ENCODE measurements at places on chromosomes 7 and 10. TPM values are rescaled to one million over a fixed set of nuclear protein-coding genes. Genes with fewer than 3 reads are reported as not detected.
A peak's percentile ranks its signal among the peaks of the same experiment; 100 is the strongest.

DNA sequence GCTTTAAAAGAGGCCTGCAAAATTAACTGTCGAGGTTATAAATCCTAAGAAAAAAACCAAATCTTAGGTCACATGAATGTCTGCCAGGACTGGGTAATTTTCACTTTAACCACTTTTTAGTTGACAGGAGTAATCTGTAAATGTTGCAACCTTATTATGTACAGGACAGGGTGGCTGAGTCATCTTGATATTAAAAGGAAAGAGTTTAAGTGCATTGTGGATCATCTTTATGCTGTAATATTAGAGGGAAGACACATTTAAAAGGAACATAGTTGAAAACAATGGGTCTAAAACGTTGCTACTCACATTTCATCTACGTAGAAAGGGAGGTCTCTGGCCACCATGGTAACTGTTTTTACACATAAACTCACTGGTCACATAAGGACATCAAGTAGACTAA, 115.5 kb downstream of the LSMEM1 start:
- no peak for DNase-seq

GRCh38 chr10:130499541-130499940, 363.4 kb downstream of the GLRX3 start:
- DNase-seq: no peak

GRCh38 chr10:8588135-8588534, 533.6 kb downstream of the GATA3 start:
- no peak for DNase-seq

DNA sequence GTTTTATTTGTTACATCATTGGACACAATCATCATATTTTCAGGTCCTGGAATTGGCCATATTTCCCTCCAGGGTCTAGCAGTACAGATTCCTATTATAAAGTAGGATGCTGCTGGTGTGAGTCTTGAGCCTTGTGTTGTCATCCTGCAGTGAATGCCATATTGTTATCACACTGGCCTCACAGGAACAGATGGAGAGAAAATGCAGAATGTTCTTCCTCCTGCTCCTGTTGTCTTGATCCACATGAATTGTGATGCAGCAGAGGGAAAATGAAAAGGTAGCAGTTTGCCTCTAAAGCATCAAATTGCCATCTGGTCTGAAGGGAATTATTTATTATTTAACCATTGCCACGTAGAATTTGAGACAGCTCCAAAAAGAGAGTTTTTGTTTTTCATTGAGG, 248.6 kb downstream of the GPAM start:
- DNase-seq: no peak

- DNase-seq: no peak
Observed at GRCh38 chr7:69467826-69468225, 130.4 kb upstream of the AUTS2 start.

- DNase-seq: peak; percentile 67
Observed at GRCh38 chr7:134605978-134606923, 40.4 kb upstream of the BPGM start.

DNA sequence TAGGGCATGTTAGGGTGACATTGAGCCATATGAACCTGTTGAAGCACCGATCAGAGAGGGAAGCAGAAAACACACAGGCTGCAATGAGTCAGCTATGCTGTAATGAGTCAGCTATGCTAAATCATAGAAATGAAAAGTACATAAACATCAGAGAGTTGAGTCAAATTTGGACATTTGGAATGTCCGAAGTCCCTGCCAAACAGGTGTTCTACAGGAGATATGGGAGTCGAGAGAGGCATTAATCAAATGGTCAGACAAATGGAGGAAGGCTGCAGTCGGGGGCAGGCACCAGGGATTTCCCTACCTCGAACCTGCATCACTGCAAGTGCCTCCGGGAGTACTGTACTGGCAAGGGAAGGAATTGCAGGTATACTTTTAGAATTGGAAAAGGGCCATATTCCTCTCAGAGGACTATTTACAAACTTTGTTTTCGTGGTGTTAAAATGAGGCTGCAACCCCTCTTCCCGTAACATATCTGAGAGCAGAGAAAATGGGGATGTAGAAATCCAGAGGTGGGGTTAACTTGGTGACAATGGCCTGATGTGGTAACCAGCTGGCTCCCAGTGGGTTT, 8.8 kb upstream of the ZC3HAV1 start:
- no peak for DNase-seq

DNA sequence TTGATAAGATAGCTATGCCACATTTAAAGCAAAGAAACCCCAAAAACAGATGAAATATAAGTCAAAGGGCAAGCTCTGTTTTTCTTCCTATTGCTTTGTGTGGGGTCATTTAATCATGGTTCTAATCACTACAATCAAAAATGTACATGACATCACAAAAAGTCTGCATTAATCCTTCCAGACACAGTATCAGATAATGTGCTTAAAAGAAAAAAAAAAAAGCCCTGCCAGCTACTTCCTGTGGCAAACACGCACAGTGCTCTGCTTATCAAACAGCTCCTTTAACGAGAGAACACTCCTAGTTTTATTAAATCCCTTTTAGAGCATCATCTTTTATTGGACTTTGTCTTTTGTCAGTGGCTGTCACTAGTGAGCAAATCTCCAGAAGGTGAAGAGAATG, 1005.8 kb downstream of the GATA3 start:
- no peak for DNase-seq

GRCh38 chr10:44759122-44759521, 152.0 kb upstream of the TMEM72 start:
- no peak for DNase-seq

- no peak for DNase-seq
Observed at GRCh38 chr7:88700725-88701124, 58.8 kb upstream of the ZNF804B start.

GRCh38 chr7:24406053-24406788, 122.2 kb downstream of the NPY start:
- DNase-seq: no peak

GRCh38 chr10:126001576-126001975, 105.2 kb downstream of the FANK1 start:
- no peak for DNase-seq

DNA sequence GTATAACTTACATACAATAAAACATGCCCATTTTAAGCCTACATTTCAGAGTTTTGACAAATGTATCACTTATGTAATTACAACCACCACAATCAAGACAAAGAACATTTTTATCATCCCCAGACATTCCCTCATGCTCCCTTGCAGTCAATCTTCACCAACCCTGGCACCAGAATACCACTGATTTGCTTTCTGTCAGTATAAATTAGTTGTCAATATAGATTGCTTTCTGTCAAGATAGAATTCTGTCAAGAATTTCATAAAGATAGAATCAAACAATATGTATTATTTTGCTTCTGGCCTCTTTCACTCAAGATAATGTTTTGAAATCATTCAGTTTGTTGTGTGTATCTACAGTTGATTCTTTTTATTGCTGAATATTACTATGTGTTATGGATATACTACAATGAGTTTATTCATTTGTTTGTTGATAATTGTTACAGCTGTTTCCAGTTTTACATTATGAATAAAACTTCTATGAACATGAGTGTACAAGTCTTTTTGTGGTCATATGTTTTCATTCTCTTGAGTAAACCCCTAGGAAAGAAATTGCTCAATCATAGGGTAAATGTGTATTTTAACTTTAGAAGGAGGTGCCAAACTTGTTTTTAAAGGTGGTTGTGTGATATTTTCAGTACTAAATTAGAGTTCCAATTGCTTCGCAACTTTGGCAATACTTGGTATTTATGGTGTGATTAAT, 56.9 kb downstream of the IFIT5 start:
- no peak for DNase-seq

- DNase-seq: no peak
Observed at GRCh38 chr7:151851145-151851751, 25.7 kb downstream of the PRKAG2 start.

DNA sequence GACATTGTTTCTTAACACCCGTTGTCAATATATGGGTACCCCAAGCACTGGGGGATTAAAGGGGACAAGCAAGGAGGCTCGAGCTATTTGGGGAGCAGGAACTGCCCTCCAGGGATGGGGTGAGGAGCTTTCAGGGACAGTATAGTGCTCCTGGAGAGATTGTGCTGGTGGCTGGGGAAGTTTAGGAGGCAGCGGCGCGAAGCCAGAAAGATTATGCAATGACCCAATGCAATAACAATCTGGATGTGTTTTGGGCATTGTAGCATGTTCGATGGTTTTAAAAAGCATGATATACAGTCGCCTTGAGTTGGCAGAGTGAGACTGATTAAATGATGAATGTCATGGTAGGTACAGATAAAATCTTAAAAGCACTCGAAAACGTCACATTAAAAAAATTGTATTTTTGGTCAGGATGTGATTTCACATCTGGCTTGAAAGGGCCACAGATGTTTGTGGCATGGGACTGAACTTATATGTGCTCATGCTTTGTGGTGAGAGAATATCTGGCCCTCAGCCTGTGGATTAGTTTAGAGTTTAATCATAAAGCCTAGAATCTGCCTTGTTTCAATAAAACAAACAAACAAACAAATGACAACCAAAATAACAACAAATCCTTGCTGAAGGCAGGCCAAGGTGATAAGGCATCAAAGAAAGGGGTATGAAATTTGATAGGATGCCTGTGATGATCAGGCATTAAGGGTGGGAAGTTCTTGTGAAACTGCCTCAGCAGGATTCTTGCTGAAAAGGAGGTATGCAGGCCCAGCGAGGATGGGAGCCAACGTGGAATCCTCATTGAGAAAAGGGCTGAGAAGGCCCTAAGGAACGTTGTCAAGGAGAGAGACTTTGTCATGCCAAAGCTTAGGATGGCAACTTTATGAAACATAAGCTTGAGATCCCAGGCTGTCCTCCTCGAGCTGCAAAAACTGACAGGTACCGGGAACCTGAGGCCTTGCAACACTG, 417.1 kb upstream of the KLF6 start:
- no peak for DNase-seq

- no peak for DNase-seq
Observed at GRCh38 chr10:70985824-70986622, 97.7 kb upstream of the PCBD1 start.

DNA sequence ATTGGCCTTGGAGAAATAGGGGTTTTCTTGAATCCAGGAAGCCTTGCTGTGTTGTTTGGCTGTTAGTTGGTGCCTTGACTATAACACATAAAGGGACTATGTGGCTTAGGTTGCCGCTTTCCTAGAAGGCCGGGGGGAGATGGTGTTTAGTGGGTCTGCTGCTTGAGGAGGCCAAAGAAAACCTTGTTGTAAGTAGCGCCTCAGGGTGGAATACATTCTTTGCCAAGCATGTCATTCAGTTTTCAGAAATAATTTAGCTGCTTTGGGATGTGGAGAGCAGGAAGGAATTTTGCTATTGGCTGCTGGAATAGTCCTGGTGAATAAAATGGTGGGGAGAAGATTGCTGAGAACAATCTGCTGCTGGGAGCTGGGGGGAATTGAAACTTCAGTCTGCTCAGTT, 132.9 kb upstream of the WNT16 start:
- no peak for DNase-seq

DNA sequence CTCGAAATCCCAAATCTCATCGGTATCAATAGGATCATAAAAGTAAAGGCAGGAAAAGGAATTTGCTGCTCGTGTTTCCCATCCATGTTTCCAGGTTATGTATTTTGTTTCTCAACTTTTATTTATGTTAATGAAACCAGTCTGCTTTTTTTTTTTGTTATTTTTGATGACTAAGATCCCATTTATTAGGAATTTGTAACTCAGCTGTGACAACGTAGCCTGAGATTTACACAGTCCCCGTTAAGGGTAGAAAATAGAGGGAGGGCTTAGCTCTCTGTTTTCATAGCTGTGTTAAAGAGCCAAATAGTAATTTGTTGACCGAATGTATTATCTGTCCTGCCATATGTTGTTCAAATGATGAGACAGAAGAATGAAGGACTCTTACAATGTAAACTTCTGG, 164.0 kb downstream of the MGMT start:
- DNase-seq: no peak

GRCh38 chr7:92833024-92833765, 3.2 kb downstream of the CDK6 start:
- DNase-seq: peak; percentile 79

- DNase-seq: no peak
Observed at GRCh38 chr7:127782654-127783559, 130.9 kb downstream of the SND1 start.

- DNase-seq: peak; percentile 92
Observed at GRCh38 chr7:2451171-2452073, 24.8 kb downstream of the GRIFIN start.

DNA sequence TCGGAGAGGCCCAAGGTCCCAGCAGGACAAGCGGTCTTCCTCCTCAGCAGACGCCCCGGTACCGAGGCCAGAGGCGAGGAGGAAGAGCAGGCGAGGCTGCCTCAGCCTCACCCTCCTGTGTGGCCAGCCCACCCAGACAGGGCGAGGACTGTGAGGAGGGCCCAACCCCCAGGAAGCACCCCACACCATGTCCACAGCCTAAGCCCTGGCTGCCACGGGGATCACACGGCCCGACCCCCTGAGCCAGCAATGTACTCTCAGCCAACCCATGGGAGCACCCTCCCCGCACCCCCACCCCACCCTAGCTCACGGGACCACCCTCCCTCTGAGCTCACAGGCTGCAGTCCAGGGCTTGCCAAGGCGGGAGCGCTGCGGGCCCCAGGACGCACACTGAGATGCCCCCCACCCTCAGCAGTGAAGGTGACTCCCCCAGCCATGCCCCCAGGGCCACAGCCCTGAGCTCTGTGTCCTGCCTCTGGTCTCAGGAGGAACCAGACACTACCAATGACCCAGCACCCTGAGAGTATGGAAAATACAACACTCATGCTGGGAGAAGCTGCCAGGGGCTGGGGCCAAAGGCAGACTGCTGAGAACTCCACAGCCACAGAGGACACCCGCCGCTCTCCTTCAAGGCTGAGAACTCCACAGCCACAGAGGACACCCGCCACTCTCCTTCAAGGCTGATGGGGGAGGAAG, 93.6 kb downstream of the MAD1L1 start:
- no peak for DNase-seq

- no peak for DNase-seq
Observed at GRCh38 chr10:33570495-33570894, 236.0 kb upstream of the NRP1 start.

DNA sequence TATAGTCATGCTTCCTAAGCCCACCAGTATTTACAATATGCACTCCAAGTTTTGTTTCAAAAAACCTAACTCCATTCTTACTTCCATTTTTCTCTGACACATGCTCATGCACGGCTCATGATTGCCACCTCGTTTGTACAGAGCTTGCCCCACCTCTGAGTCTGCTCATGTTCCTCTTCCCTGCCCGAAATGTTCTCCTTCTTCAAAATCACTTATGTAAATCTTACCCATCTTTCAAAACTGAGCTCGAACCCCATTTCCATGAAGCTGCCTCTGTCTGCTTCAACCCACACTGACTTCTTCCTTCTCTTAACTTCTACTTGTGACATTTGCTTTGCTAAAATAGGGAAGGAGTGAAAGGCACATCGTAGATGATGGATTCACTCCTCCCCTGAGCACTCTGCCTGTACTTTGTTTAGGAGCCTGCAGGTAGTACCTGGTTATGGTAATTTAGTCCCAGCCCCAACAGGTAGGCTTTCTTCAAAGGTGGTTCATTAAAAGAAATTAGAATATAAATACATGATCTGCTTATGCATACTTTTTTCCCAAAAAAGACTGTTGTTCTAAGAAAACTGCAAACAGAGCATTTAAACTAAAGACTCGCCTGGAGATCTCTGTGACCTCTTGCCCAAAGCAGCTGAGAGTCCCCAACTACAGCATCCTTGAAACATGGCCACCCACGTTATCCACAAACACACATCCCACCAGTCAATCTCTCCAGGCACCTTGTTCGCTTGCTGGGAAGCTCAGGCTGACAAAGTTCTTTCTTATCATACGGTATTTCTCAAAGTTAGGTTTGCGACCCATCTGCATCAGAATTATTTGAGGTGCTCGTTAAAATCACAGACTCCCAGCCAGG, 172.0 kb downstream of the DGKI start:
- no peak for DNase-seq

FGL2 gene
- 4.8 TPM for total RNA-seq

SORBS1 gene
- total RNA-seq: 145 TPM

DPY19L1 gene
- 8.6 TPM for total RNA-seq

SFTPD gene
- not detected for total RNA-seq

POLR2J2 gene
- total RNA-seq: 1.4 TPM

RABGEF1 gene
- total RNA-seq: 18.6 TPM
